Retinal pigment epithelial cell (primary cell): ENCODE measurements at places on chromosomes 11 and 22.

- DNase-seq, result no peak
Measured at GRCh38 chr11:66068154-66068821, 1.8 kb upstream of the PACS1 start.

GRCh38 chr22:50732681-50733080, 5.3 kb upstream of the ACR start:
- DNase-seq, result no peak

GRCh38 chr11:65439331-65440181, 17.0 kb downstream of the NEAT1 start:
- DNase-seq, result no peak

- DNase-seq, result no peak
Measured at GRCh38 chr11:133573081-133573480, 40.8 kb upstream of the OPCML start.

GRCh38 chr11:57303280-57303989, 21.3 kb downstream of the TNKS1BP1 start:
- no peak for DNase-seq

GRCh38 chr11:31764766-31765165, 46.4 kb downstream of the PAX6 start:
- peak; percentile 68 for DNase-seq

GRCh38 chr11:1873048-1873812, 18.5 kb downstream of the PRR33 start:
- peak; percentile 15 for DNase-seq

DNA sequence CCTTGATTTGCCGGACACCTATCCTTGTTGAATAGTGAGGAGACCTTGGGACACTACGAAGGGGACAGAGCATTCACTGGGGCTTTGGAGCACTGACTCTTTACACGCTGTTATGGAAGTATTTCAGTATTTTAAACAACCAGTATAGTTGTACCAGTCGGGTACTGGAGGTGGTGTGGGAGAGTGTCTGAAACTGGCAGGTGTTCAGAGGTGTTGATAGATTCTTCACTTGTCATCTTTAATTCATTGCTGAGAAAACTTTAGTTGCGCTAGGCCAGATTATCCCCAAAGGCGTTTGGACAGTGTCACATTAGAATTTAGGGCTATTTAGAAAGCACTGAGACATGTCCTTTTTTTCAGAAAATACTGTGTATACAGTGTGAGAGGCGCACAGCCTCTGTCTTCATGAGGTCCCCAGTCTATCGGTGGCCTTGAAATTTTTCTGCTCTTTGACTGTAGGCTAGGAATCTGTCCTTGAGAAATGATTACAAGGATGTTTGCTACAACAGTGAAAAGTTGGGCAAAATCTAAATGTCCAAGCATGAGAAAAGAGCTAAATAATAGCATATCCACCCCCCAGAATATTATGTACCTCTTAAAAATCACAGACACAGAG, 69.7 kb downstream of the TEAD1 start:
- DNase-seq, result no peak

DNA sequence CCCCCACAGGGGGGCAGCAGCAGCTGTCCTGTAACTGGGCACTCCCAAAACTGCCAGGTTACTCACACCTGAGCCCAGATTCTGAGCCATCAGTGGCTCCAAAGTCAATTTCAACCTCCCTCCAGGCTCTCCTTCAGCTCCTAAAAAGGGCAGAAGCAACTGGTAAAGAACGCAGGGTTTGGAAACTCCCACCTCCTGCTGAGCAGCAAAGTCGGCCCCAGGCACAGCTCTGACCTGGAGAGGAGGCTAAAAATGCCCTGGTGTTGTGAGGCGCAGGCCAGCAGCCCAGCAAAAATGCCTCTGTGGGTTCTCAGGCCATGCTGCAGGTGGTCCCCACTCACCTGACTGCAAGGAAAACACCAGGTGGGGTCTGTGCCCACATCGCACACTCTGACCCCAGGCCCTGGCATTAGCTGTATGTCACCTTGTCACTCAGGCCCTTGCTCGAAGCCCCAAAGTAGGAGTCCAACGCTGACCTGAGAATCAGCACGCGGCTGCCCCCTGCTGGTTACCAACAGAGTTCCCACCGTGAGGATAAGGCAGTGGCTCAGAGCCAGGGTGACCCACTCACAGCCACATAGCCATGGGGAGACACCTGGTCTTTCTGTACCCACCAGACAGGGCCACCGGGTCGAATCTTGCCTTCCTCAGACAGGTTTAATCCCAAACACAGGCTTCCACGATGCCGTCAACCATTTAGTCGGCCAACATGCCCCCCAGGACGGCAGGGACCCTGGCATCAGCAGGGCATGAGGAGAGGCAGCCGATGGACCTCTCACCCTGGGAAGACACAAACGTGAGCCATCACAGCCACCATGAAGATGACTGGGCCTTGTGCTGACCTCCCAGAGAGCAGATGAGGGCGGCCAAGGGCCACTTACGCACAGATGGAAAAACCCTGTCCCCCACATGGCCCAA, 11.1 kb downstream of the POLR3H start:
- DNase-seq, result no peak

DNA sequence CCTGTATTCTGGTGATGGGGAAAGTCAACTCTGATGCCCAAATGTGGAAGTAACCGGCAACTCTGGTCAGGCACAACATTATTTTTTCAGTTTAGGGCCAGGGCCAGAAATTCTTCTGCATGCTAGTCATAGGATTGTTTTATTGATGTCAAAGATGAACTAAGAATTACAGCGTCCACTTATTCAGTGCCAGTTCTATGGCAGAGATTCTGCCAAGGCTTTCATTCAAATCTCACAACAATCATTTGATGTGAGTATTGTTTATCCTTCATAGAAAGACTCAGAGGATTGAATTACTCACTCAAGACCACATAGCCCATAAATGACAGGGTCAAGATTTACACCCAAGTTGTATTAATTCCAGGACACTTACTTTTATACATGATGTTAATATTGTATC, 87.7 kb downstream of the TMPRSS5 start:
- DNase-seq, result peak; percentile 22
